ENCODE measurements at places on chromosomes 5 and 9.

GRCh38 chr5:159605585-159605984 is 275.3 kb upstream of the IL12B start:
- DNase-seq = no peak

DNA sequence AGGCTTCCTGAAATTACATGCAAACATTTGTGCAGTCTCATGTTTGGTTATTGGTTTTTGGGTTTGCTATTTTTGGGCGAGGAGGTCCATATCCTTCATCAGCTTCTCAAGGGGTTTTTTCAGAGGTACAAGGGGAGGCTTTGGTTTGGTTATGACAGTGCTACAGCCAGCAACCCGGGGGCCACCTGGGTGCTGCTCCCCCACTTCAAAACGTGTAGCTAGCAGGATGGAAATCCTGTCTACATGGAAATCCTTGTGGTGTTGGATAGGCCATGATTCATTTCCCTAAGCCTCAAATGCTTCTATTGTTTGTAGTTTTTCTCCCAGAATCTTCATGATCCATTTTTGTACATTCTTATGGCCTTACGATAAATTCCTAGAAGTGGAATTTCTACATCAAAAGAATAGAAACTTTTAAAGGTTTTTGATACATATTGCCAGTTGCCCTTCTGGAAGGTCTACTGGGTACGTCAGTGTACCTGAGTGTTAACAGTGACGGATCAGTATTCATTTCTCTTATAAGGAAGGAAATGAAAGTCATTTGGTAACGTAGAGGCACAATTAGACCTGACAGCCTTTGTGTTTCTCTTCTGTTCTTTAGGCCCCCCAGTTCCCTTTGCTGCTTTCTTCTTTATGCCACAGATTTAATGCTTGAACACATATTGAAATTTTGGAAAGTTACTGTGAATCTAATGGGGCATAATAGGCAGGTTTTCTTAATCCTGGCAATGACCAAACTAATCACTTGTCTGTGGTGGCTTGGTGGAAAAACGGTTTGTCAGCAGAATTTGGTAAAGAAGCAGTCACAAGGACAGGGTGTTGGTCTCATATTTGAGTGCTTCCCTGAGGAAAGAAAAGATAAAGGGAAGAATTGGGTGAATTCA is 69.7 kb upstream of the ABL1 start:
- DNase-seq = no peak

DNA sequence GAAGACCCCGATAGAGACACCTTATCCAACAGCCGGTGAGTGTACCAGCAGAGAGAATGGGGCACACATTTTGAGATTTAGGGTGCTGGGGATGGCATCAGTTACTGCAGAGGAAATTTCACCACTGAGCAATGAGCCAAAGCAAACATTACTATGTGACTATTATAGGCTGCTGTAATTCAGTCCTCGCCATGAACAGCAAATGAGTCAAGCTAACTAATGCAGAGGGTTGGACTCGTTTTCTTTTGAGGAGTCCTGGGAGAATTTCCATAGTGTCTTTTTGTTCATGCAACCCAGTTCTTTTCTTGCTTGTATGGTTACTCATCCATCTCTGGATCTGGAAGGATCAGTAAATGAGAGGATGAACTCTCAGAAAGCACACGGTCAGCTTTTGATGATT is 323.8 kb downstream of the PSAT1 start:
- DNase-seq = no peak

DNA sequence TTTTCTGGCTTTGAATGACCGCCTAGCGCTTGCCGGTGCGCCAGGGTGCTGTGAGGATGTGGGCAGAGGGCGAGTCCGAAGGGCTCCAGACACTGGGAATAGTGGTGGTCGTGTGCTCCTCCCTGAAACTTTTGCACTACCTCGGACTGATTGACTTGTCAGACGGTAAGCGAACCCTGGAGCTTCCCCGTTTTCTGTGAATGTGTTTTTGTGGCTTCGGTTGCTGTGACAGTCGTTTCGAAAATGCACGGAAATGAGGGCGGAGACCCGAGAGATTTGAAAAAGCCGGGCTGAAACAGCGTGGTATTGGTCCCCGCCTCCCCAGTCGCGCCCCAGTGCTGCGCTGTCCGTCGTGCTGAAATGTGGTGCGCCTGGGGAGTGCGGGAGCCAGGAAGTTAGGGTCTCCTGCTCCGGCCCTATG is 102.5 kb upstream of the GABRP start:
- DNase-seq = no peak

DNA sequence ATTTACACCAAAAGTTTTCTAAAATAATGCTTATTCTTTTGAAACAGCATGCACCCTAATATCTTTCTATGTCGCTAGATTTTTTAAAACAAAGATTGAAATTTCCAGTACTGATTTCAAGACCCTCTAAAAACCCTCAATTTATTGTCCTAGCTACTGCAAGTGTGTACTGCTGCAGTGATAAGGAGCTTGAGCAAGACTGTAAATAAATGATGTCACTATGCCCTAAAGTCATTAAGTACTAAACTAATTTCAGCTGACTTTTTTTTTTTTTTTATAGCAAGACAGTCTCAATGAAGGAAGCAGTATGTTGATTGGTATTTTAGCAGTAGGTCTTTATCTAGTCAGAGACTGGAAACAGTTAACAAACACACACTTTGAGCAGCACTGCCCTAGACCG is 12.2 kb upstream of the MIER3 start:
- DNase-seq = no peak

DNA sequence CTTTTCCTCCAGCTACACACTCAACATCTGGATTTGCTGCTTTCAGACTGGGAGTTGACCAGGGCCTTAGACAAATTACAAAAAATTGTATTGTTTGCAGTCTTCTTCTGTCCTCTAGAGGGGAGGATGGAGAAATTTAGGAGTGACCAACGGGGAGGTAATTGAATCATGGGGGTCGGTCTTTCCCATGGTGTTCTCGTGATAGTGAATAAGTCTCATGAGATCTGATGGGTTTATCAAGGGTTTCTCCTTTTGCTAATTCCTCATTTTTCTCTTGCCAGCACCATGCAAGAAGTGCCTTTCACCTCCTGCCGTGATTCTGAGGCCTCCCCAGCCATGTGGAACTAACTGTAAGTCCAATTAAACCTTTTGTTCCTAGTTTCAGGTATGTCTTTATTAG is 4.2 kb downstream of the IFNA8 start:
- no peak for DNase-seq

DNA sequence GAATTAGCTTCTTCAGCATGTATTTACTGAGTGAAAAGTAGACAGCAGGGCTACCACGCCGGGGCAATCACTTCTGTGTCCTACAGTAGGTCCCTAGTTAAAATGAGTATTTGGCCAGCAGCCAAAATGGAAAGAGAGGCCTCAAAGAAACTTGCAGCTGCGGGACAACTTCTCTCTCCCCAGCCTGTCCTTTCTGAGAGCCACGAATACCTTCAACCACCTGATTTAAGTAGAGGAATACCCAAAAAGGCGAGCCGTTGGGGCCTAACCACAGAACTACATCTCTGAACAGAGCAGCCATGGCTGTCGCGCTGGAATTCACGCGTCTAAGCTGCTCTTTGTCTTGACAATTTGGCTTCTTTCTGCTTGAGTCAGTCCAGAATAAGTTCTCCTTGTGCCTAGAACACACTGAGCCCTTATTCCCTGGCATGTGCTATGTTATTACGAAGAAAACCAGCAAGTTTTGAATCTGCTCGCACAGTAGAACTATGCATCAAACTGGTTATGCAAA is 43.8 kb upstream of the GOLPH3 start:
- no peak for DNase-seq

GRCh38 chr9:137745541-137745991 is 126.8 kb downstream of the EHMT1 start:
- DNase-seq = no peak
